Activated T-helper 1 cell treated with anti-CD3 and anti-CD28 coated beads, Interleukin-12 subunit alpha, Interleukin-12 subunit beta, Interleukin-2, Interleukin-4 antibody, amounts not matched to agents 30 ng/mL and 10 ng/mL and 1 ng/mL, durations not matched to agents 14 hours and 24 hours and 36 hours (primary cell): ENCODE measurements at places on chromosomes 2 and 18.

- no peaks in the 10 kb centered on the region for H3K4me1 ChIP-seq
- peaks cover 43% of the 10 kb centered on the region for H3K27me3 ChIP-seq
- H3K4me3 ChIP-seq, result no peak overlapping the region
- H3K27ac ChIP-seq, result no peak overlapping the region
- H3K36me3 ChIP-seq, result peaks cover 4% of the 10 kb centered on the region
- DNase-seq, result no peak
Measured at GRCh38 chr2:12017499-12018157, 271.2 kb downstream of the LPIN1 start.

- no peaks in the 10 kb centered on the region for H3K27me3 ChIP-seq
- no peaks in the 10 kb centered on the region for H3K4me1 ChIP-seq
- no peak overlapping the region for H3K27ac ChIP-seq
- no peak for DNase-seq
Measured at GRCh38 chr2:167697948-167698347, 549.4 kb downstream of the STK39 start.

DNA sequence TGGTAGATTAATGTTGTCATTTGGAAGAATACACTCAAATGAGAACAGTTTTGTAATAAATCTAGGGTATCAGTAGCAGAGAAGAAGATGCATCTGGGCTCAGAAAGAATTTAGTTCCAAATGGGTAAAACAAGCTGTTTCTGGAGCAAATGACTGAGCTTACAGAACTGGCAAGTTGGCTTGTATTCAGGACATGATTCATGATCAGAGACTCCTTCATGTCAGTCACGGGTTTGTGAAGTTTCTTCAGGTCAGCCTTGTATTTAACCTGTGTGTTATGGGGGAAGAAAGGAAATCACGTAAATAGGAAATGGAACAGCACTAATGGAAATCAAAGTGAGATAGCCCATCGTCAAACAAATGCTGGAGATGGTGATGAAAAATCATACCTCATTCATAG lies 109.1 kb downstream of the RIF1 start:
- H3K27me3 ChIP-seq, result no peaks in the 10 kb centered on the region
- H3K27ac ChIP-seq, result no peak overlapping the region
- H3K36me3 ChIP-seq, result no peaks in the 10 kb centered on the region
- DNase-seq, result no peak

GRCh38 chr18:10416065-10416464 lies 38.4 kb upstream of the APCDD1 start:
- DNase-seq, result no peak
- no peaks in the 10 kb centered on the region for H3K27me3 ChIP-seq
- H3K36me3 ChIP-seq, result no peaks in the 10 kb centered on the region
- H3K27ac ChIP-seq, result no peak overlapping the region
- no peaks in the 10 kb centered on the region for H3K4me1 ChIP-seq

GRCh38 chr2:161919873-161920272 lies 154.1 kb downstream of the DPP4 start:
- H3K4me3 ChIP-seq, result no peak overlapping the region
- peaks cover 9% of the 10 kb centered on the region for H3K27me3 ChIP-seq
- DNase-seq, result no peak
- H3K36me3 ChIP-seq, result no peaks in the 10 kb centered on the region

- no peaks in the 10 kb centered on the region for H3K36me3 ChIP-seq
- no peak for DNase-seq
- H3K4me3 ChIP-seq, result no peak overlapping the region
- no peaks in the 10 kb centered on the region for H3K4me1 ChIP-seq
- H3K27me3 ChIP-seq, result no peaks in the 10 kb centered on the region
Measured at GRCh38 chr2:167100506-167100905, 212.2 kb downstream of the XIRP2 start.

- peaks cover 19% of the 10 kb centered on the region for H3K4me1 ChIP-seq
- H3K4me3 ChIP-seq, result no peak overlapping the region
- H3K36me3 ChIP-seq, result peaks cover 1% of the 10 kb centered on the region
- H3K27me3 ChIP-seq, result peaks cover 11% of the 10 kb centered on the region
Measured at GRCh38 chr18:54116541-54117257, 107.8 kb downstream of the MBD2 start.

- no peak overlapping the region for H3K27ac ChIP-seq
- no peaks in the 10 kb centered on the region for H3K36me3 ChIP-seq
- no peak for DNase-seq
- no peak overlapping the region for H3K4me3 ChIP-seq
Measured at GRCh38 chr2:135337071-135337470, 193.9 kb downstream of the ZRANB3 start.

- no peaks in the 10 kb centered on the region for H3K4me1 ChIP-seq
- no peak overlapping the region for H3K4me3 ChIP-seq
- DNase-seq, result no peak
- H3K27me3 ChIP-seq, result peaks cover 5% of the 10 kb centered on the region
- H3K27ac ChIP-seq, result no peak overlapping the region
- H3K36me3 ChIP-seq, result peaks cover under 1% of the 10 kb centered on the region
Measured at GRCh38 chr2:102051692-102052277, 60.0 kb downstream of the IL1R2 start.

DNA sequence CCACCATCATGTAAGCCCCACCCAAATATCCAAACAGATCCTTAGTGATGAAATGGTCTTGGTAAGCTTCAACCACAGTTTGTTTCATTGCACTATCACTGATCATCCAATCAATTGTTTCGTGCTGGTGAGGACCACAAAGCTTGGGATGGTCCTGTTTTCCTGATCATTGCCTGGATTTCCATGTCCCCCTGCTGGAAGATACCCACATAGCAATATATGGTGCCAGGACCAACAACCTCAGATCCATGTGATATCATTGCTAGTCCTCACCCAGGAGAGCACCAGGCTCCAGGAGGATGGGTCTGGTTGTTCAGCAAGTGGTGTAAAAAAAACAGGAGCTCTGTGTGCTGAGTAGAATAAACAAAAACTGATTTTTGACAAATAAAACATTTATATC lies 206.5 kb upstream of the SH3BP4 start:
- H3K36me3 ChIP-seq, result no peaks in the 10 kb centered on the region
- peaks cover 2% of the 10 kb centered on the region for H3K27me3 ChIP-seq
- no peak overlapping the region for H3K27ac ChIP-seq

- no peak overlapping the region for H3K4me3 ChIP-seq
- peaks cover 3% of the 10 kb centered on the region for H3K27me3 ChIP-seq
- DNase-seq, result no peak
- no peaks in the 10 kb centered on the region for H3K4me1 ChIP-seq
- no peak overlapping the region for H3K27ac ChIP-seq
Measured at GRCh38 chr2:180644709-180645108, 335.7 kb upstream of the UBE2E3 start.

- no peak for DNase-seq
- no peak overlapping the region for H3K4me3 ChIP-seq
- peaks cover 1% of the 10 kb centered on the region for H3K27me3 ChIP-seq
- H3K27ac ChIP-seq, result no peak overlapping the region
Measured at GRCh38 chr2:33766175-33766574, 167.1 kb upstream of the FAM98A start.

DNA sequence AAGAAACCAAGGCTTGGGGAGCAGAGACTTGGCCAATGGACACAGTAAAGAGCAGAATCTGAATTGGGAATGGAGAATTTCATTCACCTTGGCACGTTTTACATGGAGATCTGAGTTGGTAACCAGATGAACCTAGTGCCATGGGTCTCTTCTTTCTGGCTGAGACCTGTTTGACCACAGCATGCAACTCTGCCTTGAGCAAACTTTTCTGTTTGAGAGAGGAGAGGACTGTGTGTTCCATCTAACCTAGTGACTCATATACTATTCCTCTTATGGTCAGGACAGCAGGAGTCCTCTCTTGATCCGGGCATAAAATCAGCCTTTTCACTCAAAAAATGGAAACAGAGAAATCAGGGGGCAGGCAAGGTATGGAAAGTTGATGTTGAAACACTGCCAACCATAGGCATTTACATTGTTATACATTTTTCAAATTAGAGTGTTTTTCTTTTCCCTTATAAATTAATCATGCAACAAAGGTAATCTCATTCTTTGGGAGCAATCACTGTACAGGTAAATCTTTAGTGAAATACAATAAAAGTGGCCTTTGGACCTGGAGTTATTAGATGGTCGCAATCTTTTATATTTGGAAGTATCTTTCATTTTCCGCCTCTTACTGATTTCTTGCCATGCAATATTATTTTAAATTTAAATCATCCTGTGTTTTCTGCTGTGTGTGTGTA lies 86.7 kb downstream of the NRP2 start:
- no peak overlapping the region for H3K27ac ChIP-seq
- no peak overlapping the region for H3K4me3 ChIP-seq
- DNase-seq, result no peak

DNA sequence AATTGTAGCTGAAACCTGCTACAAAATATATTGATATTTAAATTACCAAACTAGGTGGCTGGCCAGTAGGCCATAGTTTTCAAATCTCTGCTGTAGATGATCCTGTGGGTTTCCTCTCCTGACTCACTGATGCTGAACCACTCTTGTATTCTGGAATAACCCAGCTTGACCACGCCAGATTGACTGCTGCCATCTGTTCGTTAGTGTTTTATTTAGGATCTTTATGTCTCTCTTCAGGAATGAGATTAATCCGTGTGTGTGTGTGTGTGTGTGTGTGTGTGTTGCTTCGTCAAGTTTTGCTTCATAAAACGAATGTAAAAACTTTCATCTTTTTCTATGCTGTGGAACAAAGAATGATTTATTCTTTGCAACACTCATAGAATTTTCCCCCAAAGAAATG lies 187.1 kb downstream of the DYSF start:
- H3K27me3 ChIP-seq, result no peaks in the 10 kb centered on the region
- H3K27ac ChIP-seq, result no peak overlapping the region
- no peaks in the 10 kb centered on the region for H3K4me1 ChIP-seq
- no peak for DNase-seq
- no peaks in the 10 kb centered on the region for H3K36me3 ChIP-seq

GRCh38 chr2:236445678-236446077 lies 123.9 kb upstream of the ACKR3 start:
- H3K27ac ChIP-seq, result no peak overlapping the region
- no peak overlapping the region for H3K4me3 ChIP-seq
- peaks cover 2% of the 10 kb centered on the region for H3K27me3 ChIP-seq
- H3K36me3 ChIP-seq, result no peaks in the 10 kb centered on the region

DNA sequence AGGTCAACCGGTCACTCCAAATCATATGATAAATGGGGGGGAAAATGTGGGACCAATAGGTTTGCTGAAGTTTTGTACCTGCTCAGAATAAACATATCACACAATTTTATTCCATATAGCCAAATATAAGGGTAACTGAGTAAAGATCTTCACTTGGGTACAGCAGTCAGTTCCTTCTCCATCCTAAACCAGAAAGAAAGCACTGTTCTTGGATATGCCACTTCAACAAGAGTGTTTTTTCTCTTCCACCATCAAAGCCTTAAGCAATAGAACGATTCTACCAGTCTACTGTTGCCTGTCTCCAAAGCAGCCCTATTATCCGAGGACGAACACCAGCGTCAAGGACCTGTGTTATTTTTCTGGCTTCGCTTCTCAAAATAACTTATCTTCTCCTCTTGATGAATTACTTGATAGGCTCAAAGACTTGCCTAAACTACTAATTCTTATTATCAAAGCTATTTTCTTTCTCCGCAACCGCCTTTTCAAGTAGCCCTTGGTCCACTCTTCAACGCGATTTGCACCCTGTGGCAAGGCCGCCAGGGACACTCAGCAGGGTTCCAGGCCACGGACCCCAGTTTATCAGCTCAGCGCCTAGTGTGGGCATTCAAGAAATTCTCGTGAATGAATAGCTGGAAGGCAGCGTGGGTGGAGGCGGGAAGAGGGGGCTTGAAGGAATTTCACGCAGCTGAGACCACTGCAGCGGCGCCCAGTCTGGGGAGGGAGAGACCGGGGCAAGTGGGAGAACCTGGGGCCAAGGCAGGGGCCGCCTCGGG lies 646 bp downstream of the ALS2 start:
- H3K36me3 ChIP-seq, result no peaks in the 10 kb centered on the region
- peaks cover 21% of the 10 kb centered on the region for H3K27me3 ChIP-seq
- H3K4me3 ChIP-seq, result peak overlapping the region; percentile 95

DNA sequence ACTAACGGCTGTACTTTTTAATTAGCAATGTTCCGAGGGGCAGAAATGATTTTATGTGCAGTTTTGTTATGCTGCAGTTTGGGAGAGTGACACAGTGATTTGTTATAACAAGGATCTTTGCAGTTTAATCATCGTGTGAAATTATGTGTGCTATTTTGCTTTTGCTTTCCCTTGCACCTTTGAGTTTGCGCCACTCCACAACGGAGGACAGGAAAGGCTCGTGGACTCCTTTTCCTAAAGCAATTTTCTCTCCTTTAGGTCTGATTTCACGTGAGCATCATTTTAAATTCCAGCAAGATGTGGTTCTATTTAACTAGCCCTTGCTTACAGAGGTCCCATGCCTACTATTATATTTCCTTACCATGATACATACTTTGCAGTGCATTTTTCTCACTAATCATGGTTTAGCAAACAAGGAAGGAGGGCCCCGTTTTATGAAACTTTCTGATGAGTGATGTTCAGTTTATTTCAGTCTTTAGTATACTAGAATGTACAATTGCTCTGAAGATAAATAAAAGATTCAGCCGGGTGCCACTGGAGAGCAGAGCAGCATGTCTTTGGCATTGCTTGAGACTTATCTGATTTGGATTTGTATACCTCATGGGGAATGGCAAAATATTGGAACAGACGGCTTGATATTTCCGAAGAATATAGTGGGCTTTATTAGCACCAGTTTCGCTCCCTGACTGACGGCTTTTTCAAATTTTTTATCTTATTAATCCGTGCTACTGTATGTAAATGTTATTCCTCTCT lies 528.2 kb upstream of the FANCL start:
- H3K36me3 ChIP-seq, result no peaks in the 10 kb centered on the region
- no peak overlapping the region for H3K27ac ChIP-seq
- H3K4me3 ChIP-seq, result no peak overlapping the region
- no peak for DNase-seq
- peaks cover 6% of the 10 kb centered on the region for H3K27me3 ChIP-seq

DNA sequence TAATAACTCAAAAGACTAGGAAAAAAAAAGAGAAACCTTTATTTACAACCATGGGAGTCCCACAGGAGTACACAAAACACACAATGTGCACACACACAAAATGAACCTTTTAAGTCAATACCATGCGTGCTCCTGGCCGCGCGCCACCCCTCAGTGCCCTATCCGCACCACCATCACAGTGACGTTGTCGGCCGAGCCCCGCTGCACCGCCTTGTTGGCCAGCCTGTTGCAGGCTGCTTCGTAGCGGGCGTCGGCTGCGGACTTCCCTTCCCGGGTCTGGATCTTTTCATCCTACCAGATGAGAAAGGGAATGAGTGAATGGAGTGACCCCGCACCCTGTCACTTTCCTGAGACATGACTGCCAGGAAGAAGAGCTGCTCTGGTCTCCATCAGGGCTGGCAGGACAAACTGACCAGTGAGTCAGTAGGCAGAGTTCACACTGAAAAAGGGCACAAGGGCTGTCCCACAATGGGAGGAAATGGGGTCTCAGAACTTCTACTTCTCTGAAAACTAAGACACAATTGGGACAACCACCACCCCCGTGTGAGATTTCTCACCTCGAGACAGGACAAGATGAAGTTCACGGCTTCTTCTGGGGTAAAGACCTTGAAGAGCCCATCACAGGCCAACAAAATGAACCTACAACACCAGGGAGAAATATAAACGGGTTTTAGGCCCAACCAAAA lies 11.8 kb downstream of the ERFE start:
- H3K27ac ChIP-seq, result no peak overlapping the region
- H3K4me1 ChIP-seq, result no peaks in the 10 kb centered on the region
- no peak for DNase-seq
- H3K27me3 ChIP-seq, result no peaks in the 10 kb centered on the region
- no peak overlapping the region for H3K4me3 ChIP-seq
- peaks cover 30% of the 10 kb centered on the region for H3K36me3 ChIP-seq

GRCh38 chr18:59748628-59749360 lies 51.6 kb upstream of the CCBE1 start:
- H3K4me3 ChIP-seq, result no peak overlapping the region
- H3K36me3 ChIP-seq, result no peaks in the 10 kb centered on the region
- no peak overlapping the region for H3K27ac ChIP-seq

GRCh38 chr2:183214680-183215079 lies 90.4 kb downstream of the NUP35 start:
- peaks cover 17% of the 10 kb centered on the region for H3K4me1 ChIP-seq
- H3K27me3 ChIP-seq, result peaks cover 2% of the 10 kb centered on the region
- no peak overlapping the region for H3K27ac ChIP-seq
- no peak for DNase-seq
- H3K36me3 ChIP-seq, result peaks cover 8% of the 10 kb centered on the region
